ENCODE measurements at places on chromosomes 4 and X.

GRCh38 chrX:28590396-28590795, 3.1 kb downstream of the IL1RAPL1 start:
- peak; percentile 16 for DNase-seq

DNA sequence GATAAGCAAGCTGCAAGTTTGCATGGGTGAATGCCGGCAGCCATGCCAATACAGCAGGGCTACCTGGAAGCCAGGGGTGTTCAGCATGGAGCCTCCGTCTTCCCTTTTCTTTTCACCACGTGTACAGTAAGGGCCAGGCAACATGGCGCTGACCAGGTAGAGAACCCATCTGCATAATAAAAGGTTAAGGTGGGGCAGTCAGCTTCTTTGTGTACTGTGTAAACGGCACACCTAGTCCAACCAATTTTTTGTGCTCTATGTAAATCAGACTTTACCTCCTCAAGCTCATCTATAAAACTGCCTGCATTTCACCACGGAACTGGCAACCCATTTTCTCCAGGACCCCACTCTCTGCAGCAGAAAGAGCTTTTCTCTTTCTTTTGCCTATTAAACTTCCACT, 286.8 kb upstream of the VCX3A start:
- no peak for DNase-seq

- no peak for DNase-seq
These were observed 87.6 kb upstream of the GABRG1 start for GRCh38 chr4:46211406-46211805.

DNA sequence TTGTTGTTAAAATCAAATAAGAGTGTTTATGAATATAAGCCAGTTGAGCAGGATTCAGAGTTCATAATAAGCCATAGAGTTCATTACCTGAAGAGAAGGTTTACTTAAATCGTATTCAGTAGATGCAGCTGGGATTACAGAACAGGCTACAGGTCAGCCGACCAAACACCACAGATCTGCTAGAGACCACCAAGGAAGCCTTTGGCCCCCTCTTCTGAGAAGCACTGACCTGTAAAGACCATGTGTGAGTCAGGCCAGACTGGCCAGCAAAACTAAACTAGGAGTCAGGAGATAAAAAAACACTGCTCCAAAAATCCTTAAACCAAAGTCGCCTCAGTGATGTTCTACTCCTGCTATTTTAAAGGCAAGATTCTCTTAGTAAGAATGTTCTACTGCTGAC, 1125.5 kb downstream of the FAT4 start:
- no peak for DNase-seq

DNA sequence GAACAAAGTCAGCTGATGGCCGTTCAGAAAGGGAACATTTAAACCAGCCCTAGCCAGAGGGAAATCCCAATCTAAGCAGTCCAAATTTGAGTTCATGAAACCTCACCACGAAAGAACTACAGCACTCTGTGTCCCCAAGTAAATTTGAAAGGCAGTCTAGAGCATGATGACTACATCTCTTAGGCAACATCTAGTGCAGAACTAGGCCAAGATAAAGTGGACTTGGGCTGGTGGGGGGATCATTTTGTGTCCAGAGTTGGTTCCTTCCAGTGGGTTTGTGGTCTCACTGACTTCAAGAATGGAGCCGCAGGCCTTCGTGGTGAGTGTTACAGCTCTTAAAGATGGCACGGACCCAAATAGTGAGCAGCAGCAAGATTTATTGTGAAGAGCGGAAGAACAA, 64.9 kb downstream of the KLHL4 start:
- no peak for DNase-seq

GRCh38 chr4:95362906-95363558, 185.7 kb downstream of the UNC5C start:
- DNase-seq = peak; percentile 56

DNA sequence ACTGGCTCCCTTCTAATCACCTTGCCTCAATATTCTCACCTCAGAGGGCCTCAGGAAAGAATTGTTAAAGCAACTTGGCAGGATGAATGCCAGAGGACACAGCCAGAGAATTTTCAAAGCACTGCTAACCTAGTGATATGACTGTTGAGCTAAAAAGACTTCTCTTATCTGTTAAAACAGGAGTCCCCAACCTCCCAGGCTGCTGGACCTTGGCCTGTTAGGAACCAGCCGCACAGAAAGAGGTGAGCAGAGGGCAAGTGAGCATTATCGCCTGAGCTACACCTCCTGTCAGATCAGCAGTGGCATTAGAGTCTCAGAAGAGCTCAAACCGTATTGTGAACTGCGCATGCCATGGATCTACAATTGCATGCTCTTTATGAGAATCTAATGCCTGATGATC, 1.7 kb upstream of the KCNE5 start:
- DNase-seq = no peak

- peak; percentile 56 for DNase-seq
These were observed 591.0 kb upstream of the ATOH1 start for GRCh38 chr4:93237521-93237920.

GRCh38 chrX:120614816-120615215, 10.9 kb downstream of the MCTS1 start:
- DNase-seq = no peak

DNA sequence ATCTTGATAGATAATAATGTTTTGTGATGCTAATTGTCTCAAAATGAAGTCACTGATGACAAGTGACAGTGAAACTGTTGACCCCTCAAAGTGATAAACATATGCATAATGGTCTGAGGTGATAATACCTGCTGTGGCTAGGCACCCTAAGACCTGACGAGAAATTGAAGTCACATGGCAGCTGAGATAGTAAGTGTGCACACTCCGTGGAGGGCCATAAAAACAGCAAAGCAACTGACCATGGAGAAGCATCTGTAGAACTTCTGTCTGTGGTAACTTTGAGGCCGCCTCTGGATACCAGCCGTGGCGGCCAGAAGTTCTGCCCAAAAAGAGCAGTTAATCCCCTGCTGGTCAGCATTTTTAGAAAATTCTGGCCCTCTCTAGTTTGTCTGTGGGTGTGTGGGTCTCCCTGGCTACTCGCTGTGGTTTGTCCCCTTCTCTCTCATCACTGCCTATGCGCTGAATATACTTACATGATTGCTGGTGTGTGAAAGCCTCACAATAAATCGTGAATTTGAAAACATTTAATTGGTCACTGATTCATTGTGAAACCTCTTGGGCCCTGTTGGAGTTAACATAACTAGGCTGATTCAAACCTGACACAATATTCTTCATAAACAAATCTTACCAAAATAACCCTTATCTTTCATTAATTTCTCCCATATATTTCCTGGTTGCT, 50.6 kb downstream of the CCDC149 start:
- no peak for DNase-seq

- no peak for DNase-seq
These were observed 1.5 kb upstream of the TACR3 start for GRCh38 chr4:103721251-103721650.

- no peak for DNase-seq
These were observed 210.6 kb downstream of the CLCN4 start for GRCh38 chrX:10367406-10367805.

DNA sequence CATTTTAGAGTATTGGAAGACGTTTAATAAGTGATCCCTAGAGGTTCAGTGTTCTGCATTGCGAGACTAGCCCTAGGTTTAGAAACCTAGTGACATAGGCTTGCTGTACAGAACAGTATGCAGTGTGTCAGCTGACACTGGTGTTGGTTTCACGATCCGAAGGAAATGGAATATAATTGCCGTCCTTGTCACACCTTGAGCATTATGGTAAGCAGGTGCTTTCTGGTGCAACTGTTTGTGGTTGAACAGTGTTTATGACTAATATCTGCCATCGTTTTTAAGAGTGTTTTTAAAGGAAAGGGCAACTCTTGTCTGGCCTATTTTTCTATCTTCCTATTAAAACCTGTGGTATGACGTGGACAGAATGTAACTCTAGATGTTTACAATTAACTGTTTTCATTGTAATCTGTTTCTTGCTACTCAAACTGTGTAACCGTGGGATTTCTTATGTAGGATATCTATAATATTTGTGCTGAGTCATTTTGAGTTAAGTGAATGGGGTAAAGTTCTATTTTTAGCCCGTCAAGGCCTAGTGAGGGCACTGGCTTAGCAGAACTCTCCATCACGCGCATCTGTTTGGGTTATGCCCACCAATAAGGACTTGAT, 53.8 kb upstream of the TBC1D14 start:
- DNase-seq = no peak

DNA sequence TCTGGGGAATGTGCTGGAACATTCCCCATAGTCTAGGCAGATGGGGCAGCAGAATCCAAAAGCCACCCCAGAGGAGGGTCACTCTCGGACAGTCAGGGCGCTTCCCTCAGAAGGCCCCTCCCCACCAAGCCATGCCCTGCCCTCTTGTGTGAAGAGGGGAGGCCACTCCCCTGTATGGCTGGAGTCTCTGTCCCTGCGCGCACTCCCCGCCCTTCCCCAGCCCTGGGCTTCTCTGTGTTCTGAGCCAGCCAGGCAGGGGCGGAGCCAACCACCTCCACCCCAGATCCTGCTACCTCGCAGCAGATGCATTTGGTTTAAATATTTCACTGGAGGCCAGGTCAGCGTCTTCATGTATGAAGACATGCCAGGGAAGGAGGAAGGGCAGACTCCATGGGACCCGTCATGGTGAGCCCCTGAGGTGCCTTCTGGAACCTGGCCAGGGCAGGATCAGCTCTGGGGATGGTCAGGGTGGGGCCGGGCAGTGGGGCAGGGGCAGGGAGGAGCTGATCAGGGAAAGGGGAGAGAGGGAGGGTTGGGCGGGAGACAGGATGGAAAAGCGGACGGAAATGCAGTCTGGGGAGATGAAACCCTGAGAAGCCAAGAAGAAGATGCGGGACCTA, 107.3 kb downstream of the ADRA2C start:
- no peak for DNase-seq

- DNase-seq = peak; percentile 81
These were observed 9.9 kb downstream of the NSG1 start for GRCh38 chr4:4396628-4397440.

DNA sequence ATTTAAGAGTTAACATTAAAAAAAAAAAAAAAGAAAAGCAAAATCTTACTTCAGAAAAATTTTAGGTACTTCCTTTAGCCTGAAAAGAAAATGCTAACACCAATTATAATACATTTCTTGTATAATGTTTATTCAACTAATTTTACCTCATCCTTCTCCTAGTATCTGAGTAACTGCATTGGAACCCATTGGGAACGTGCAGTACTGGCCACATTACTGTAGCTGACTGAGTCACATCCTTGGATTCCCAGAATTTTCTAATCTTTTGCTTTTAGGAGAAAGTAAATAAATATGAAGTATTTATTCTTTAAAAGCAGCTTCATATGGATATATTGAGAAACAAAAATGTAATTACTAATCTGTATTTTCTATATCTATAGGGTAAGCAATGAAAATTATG, 82.6 kb upstream of the SLITRK2 start:
- DNase-seq = no peak

GRCh38 chr4:121376556-121376955, 4.3 kb downstream of the QRFPR start:
- DNase-seq = no peak

DNA sequence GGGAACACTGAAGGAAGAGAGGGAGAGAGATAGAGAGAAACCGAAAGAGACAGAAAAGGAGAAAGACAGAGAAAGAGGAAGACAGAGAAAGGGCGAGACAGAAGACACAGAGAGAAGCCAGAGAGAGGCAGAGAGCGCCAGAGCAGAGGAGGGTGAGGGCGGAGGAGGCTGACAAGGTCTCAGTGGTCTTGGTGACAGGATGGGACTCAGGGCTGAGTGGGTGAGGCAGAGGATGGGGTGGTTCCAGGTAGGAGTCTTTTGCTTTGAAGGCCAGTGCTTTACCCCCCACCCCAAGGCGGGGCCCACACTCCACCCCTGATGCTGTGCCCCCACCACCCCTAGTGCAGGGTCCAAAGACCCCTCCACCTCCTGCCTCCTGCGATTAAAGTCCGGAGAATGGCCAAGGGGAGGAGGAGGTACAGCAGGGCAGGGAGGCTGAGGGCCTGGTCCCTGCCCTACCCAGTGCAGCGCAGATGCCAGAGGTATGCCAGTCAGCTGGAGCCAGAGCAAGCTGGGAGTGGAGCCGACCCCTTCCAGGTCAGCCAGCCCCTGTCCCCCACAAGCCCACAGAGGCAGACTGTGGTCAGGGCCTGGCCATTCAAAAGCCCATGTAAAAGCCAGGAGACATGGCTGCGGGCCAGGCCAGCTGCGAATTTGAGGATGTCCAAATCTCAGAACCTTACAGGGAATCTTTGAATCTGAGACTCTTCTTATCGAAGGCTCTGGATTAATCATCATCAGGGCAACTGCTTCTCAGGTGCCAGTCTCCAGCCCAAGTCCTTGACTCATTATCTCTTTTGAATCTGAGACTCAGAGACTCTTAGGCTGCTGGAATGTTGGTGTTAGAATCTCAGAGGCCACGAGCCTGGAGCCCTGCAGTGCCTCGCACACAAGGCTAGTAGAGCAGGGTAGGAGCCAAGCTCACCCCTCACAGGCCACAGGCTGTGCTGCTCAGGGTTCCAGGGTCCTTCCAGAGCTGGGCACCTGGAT, 758 bp downstream of the IQSEC2 start:
- DNase-seq = no peak

- no peak for DNase-seq
These were observed 220.4 kb upstream of the RADX start for GRCh38 chrX:106391284-106391911.

DNA sequence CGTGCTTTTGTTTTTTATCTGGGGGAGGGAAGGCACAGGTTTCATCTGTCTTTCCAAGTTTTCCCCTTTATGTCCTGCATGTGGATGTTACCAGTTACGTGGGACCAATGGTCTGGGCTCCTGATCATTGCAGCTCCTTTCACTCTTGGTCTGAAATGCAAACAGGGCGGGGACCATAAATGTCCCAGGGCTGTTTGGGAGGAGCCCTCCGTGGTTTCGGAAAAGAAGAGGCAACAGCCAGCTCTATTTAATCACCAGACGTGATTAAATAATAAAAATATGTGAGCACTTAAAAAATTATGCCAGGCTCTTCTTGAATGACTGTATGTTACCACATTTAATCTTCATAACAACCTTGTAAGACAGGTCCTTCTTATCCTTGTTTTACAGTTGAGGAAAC, 30.8 kb upstream of the C1GALT1C1 start:
- no peak for DNase-seq

DNA sequence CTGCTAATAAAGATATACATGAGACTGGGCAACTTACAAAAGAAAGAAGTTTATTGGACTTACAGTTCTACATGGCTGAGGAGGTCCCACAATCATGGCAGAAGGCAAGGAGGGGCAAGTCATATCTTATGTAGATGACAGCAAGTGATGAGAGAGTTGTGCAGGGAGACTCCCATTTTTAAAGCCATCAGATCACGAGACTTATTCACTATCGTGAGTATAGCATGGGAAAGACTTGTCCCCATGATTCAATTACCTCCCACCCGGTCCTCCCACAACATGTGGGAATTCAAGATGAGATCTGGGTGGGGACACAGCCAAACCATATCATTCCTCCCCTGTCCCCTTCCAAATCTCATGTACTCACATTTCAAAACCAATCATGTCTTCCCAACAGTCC, 50.9 kb upstream of the GRID2 start:
- DNase-seq = no peak
